ENCODE measurements at places on chromosomes 1 and 21.

DNA sequence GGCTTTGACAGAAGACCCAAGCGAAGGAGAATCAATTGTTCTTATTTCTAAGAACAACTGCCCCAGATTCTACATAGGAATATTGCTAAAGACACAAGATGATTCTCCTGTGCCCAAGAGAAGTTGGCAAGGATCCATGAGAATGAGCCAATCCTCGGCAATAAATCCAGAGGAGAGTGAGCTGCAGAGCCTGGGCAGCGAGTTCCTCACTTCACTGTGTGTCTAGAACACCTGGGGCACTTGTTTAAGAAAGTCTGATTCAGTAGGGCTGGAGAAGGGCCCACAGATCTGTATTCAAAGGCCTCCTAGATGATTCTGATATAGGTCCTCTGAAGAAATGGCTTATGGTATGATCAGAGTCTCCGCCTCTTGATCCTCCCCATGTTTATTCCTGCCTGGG is 31.8 kb downstream of the GADD45A start:
- DNase-seq: no peak

- DNase-seq: no peak
Observed at GRCh38 chr1:226702318-226702956, 36.6 kb downstream of the ITPKB start.

DNA sequence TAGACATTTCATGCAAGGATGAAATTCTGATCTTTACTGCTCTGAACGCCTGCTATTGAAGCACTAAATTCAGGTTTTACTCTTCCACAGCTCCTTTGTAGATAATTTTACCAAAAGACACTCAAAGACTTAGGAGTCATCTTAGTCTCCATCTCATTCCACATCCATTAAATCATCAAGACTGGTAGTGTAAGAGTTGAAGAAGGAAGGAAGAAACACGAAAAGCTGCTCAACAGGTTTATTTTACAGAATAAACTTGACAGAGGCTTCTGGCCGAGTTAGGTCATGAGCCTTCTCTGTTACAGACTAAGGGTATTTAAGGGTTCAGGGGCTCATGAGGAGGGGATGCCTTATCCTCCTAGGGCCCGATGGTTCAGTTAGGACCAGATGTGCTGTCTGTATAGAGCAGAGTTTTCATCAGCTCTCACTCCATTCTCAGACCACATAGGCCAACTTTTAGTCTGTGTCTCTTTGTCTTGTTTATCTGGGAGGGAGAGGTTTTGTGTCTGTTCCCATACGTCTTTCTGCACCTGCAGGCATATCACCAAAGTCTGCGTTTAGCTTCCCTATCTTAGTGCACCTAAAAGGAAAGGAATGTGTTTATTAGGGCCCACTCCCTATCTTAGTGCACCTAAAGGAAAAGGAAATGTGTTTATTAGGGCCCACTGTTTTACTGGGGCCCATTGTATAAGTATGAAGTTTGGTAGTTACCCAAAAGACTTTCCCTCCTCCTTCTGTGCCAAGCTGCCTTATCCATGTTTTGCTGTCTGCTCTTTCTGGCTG is 57.4 kb upstream of the RGS18 start:
- DNase-seq: no peak

DNA sequence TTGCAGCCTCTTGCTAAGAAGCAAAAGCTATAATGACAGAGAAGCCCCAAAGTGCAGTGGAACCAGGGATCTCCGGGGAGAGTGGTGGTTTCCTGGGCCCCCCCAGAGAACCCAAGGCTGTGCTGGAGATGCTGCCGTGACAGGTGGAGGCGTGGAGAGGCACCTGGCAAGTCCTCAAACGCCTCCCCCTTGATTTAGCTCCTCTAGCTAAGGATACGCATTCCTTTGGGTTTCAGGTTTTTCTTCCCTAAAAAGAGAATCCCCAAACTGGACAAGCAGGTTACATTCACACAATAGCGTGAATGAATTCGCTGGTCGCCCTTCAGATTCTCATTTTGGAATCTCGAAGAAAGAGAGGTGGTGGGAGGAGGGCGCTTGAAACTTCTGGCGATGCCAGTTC is 853 bp upstream of the ATP1A1 start:
- no peak for DNase-seq

DNA sequence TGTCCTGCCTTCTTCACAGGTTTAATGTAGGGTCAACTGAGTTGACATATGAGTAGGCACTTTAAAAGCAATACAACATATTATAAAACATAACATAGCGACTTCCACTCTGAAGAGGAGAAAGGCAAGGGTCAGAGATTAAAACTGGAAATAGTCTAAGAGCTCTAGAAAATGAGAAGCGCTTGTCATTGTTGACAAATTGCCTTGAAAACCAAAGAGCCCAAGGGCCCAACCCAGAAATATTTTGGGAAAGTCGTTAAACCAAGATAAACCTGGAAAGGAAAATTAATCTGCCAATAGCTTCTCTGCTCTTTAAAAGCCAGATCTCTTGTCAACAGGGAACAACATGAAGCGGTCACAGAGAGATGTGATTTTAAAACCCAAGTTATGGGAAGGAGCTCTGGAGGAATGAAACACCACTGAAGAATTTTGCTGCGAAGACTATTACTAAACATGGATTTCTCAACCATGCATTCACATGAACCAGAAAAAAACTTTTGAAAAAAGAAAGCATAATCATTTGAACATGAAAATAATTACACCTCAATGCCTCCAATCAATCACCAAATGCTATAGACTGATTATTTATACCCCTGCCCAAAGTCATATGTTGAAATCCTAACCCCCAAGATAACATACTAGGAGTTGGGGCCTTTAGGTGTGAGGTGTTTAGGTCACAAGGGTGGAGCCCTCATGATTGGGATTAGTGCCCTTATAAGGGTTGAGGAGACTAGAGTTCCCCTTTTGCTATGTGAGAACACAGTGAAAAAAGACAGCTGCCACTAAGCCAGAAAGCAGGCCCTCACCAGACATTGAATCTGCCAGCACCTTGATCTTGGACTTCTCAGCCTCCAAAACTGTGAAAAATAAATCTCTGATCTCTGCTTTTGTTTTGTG is 33.0 kb upstream of the MTF1 start:
- no peak for DNase-seq

- no peak for DNase-seq
Observed at GRCh38 chr1:3352952-3353331, 101.5 kb upstream of the ARHGEF16 start.

- DNase-seq: no peak
Observed at GRCh38 chr1:99305626-99306025, 41.3 kb downstream of the PLPPR4 start.

DNA sequence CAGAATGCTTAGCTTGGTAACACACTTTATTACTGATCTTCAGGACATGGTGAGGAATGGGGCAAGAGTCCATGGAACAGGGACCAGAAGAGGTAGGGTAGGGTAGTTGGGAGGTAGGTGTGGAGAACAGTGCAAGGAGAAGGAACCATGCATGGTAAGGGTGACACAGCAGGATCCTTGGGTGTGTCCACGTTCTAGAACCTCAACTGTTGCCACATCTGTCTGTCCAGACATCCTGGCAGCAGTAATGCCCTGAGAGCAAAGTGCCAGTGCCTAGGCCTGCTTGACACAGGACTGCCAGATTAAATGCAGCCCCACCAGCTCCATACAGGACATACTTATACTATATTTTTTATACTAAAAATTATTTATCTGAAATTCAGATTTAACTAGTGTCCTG is 13.9 kb downstream of the DMAP1 start:
- no peak for DNase-seq

GRCh38 chr1:153598309-153599172 is 14.4 kb downstream of the S100A16 start:
- DNase-seq: peak; percentile 20

DNA sequence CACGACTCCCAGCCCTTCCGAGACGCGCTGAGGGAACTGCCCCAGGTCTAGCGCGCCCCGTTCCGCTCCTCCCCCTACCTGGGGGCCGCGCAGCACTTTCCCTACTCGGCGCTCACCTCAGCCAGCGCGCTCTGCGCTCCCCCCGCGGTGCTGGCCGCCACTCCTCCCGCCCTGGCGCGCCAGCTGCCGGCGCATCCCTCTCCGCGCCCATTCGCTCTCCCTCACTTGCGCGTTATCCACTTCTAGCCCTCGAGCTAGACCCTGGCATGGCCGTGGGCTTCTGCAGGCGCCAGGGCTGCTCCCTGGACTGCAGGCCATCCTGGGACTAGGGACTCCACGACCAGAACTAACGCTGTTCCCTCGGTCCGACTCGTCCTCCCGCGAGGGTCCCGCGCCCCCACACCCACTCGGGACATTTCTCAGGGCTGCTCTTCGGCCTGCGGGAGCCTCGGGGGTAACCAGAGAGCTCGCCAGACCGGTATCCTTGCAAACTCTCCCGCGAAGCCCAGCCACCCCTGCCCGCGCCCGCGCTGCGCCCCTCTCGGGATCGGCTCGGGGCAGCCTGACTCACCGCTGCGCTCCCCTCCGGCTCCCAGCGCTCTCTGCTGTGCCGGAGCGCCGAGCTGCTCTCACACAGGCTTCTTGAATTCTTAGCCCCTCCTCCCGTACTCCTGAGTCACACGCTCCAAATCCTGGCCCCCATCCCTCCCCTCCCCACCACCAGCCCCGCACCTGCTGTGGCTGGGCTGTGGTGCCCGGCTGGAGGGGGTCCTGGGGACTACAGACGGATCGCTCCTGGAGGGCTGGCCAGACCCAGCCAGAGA is at the start of gene NGF:
Gene NGF, minus strand, starts transcription at position 617 of the 824 bp plus-strand sequence. CDS start 51,454 bp downstream, outside the sequence.
- no peak for DNase-seq

- DNase-seq: peak; percentile 50
Observed at GRCh38 chr1:212368073-212368484, 46.6 kb downstream of the PACC1 start.

GRCh38 chr1:95145493-95145892 is 28.3 kb downstream of the TLCD4 start:
- no peak for DNase-seq

DNA sequence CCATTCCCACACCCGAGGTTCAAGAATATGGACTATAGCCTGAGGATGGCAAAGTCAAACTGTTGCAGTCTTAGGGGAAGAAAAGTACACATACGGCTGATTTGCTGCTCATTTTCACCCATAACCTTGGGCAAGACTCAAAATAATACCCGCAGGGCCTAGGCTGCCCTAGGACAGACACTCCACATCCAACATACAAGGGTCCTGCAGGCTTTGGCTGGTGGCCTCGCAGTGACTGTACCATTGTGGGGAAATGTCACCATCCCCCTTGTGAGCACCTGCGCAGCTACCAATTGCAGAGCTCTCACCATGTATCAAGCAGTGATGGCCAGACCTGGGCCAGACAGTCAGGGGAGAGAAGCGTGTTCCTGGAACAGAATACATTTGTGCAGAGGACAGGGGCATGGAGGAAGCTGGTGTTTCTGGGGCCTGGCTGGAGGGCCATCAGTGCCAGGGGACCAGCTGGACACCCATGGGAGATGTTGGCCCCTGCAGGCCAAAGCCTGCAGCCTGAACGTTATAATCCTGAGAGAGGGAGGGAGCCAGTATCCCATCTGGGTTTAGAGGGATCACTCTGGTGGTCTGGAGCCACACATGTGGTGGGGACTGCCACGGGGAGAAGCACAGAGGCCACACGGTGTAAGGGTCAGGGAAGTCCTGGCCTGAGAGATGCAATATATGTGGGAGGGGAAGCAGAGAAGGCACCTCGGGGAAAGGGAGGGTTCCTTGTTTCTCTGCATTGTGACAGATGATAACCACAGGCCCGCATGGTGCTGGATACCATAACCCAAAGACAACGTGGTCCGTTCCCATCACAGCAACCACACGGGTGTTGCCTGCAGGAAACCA is 101.2 kb downstream of the GLIS1 start:
- DNase-seq: no peak

GRCh38 chr1:234592240-234592639 is 17.7 kb downstream of the IRF2BP2 start:
- no peak for DNase-seq

DNA sequence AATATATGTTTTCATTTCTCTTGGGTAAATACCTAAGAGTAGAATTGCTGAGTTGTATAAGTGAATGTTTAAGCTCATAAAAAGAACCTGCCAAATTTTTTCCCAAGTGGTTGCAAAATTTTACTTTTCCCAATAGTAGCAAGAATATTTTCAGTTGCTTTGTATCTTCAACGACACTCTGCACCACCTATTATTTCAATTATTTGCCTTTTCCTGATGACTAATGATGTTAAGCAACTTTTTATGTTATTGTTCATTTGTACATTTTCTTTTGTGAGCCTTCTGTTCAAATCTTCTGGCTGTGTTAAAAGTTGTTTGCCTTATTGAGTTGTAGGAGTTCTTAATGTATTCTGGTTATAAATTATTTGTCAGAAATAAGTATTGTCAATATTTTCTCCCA is 299.1 kb upstream of the NRIP1 start:
- DNase-seq: no peak

- no peak for DNase-seq
Observed at GRCh38 chr1:18211764-18212163, 104.2 kb downstream of the IGSF21 start.

- DNase-seq: no peak
Observed at GRCh38 chr1:84735483-84735882, 45.2 kb upstream of the SSX2IP start.

DNA sequence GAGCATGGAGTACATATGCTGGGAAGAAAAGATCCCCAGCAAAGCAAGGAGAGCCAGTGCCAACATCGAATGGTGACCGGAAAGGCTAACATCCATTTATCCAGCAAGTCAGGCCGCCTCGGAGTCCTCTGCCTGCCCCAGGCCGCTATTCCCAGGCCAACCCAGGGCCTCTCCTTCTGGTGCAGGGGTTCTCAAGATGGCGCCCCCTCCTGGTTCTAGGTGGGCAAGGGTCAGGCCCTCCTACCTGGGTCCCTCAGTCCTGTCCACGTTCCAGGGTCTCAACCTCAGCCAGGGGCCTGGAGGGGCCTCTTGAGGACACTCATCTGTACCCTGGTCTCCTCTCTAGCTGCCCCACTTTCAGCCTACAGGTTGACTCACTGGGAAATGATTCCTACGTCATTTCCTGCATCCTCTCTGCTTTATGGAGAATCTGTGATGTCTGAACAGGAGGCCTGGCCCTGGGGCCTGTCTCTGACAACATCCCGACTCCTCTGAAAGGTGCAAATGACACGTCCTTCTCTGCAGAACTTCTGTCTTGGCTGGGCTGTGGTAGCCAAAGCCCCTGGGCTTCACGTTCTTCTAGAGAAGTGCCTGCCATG is 145.3 kb downstream of the PSMG1 start:
- DNase-seq: no peak

DNA sequence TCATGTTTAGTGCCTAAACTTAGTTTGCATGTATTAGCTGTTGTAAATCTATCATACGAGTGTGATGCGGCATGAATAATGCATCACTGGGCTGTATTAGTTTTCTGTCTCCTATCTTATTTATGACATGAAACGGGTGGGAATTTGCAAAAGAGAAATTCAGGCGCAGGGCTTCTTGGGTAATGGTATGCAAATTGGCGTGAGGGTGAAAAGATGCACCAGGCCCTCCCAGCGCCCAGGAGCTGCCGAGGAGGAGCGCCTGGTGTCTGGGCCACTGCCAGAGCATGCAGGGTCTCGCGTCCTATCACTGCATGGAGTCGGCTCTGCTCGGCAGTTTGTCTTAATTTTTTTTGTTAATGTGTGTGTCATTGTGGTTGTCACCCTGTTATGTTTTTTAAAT is 82.9 kb upstream of the ACTL8 start:
- no peak for DNase-seq

DNA sequence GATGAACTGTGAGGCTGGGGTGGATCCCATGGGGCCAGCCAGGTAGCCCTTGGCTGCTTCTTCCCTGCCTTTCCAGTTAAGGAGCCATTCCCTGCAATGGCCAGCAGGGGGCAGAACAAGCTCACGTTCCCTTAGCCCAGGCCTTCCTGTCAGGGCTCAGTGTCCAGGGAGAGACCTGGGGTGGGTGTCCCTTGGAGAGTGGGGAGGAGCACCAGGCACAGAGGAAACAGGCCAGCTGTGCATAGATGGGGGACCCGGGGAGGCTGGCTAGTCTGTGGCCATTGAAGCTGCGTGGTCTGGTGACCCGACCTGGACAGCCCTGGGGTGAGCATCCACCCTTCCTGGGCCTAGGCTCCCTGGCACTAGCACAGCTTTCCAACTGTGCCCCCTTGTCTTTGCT is 13.2 kb upstream of the EPS8L3 start:
- DNase-seq: peak; percentile 81
